IPS-NIHi11 (cell line): ENCODE measurements at places on chromosomes 2 and 18.

DNA sequence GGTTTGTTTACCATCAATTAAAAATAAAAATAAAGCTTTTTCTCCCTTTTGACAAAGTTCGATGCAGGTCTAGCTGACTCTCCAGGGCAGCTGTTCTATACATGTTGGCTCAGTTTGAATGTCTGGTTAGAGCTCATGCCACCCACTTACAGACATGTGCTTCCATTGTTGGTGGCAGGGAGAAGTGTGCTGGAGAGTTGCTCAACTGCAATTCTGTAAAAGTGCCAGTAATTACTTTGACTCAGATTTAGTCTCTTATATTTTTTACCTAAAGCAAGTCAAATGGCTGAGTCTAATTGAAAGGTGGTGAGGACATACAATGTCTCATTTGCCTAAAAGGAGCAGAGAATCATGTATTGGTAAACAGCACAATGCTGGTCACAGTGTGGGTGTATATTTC, 609.1 kb upstream of the SYT4 start:
- no peak for DNase-seq

- no peak for DNase-seq
These were observed 38.6 kb upstream of the ZFP36L2 start for GRCh38 chr2:43265001-43265400.

GRCh38 chr2:106021662-106022028, 172.5 kb downstream of the UXS1 start:
- DNase-seq, result no peak

GRCh38 chr18:26574958-26575864, 26.9 kb upstream of the KCTD1 start:
- peak; percentile 63 for DNase-seq

GRCh38 chr2:164793529-164793928, 48.1 kb downstream of the COBLL1 start:
- DNase-seq, result no peak

DNA sequence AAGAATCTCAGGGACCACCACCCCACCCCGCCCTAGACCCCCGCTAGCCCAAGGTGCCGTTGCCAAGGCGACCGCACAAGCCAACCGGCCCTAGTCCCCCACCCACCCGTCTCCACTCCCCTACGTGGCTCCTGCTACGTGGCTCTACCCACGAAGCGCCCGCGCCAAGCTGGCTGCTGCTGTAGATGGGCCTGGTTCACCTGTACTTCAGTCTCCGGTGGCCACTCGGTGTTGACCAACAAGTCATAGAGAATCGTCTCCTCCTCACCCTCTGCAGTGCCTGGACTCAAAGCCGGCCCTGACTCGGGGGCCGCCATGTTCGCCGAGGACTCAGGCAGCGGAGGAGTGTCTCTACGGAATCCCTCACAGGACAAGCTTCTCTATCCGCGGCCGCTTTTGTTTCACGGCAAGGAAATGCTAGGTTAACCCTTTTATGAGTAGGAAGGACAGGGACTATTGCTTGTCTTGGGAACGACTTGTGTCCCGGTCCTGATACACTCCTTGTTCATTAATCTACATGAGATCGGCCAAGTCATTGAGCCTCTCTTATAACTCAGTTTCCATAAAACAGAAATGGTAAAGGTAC, at the start of gene NBAS:
NBAS (minus strand) TSS at position 347 of the 586 bp plus-strand sequence; CDS start at position 317, 30 bp downstream.
- peak; percentile 87 for DNase-seq

DNA sequence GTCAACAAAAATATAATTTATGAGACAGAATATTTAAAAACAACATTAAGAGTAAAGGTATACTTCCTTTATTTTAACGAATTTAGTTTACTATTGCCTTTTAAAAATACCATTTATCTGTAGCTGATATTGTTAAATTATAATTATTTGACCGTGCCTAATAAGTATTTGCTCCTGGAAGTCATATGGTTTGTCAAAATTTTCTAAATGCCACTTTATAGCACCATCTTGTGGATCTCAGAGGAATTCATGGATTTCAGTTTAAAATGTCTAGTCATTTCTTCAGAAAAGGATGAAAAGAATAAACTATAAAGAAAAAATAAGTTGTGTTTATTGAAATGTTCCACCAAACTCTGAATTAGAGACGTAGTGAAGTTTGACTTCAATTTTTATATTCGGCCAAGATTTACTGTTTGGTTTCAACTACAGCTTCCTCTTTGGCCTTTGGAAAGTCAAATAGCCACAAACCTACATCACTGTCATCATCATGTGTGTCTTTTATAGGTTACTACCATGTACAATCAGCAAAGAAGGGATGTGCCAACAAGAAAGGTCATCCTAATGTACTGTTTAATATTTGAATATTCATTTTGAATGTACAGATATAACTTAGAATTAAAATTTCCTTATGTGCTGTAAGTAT, 10.3 kb upstream of the FTCDNL1 start:
- DNase-seq, result no peak

- DNase-seq, result no peak
These were observed 118.2 kb downstream of the RTP5 start for GRCh38 chr2:241987726-241988125.

DNA sequence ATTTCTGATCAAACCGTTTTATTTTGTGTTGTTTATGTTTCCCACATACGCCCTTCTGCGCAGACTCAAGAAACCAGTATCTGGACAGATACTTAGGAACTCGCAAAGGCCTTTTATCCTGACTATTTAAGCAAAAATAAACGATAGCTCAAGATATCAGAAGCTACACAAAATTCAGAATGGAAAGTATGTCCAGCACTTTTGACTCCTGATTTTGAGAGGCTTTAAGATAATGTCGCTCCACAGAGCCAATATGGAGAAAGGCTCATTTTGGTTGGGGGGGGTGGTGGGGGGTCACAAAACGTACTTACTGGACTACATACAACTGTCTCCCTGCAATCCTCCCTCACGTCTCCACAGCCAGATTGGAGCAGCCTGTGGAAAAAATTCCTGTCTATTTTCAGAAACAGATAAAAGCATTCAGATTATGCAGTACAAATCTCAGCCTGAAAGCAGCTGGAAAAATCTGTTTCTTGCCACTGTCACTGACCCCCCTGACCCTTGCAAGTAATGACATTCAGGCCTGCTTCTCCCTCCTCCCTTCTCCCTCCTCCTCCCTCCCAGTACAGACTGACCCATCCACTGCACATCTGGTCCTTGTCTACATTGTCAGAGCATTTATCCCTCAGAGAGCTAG, 34.9 kb upstream of the LCLAT1 start:
- DNase-seq, result no peak

DNA sequence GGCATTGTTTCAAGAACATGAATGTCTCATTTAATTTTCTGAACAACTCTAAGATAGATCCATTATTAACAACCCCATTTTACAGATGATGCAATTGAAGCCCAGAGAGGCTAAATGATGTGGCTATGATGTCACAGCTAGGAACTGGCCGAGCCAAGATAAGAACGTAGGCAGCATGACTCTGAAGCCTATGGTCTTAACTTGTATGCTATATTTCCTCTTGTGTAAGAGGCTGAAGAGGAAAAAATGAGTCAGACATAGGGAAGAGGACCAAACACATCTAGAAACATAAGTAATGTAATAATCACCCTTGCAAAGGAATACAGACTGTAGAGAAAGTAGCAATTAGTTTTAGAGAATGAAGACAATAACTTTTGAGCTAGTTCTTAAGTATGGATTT, 416.8 kb downstream of the FIGN start:
- no peak for DNase-seq

GRCh38 chr2:213834746-213835145, 550.5 kb downstream of the SPAG16 start:
- DNase-seq, result no peak

- DNase-seq, result no peak
These were observed 214.1 kb upstream of the COPS8 start for GRCh38 chr2:236871500-236872001.

DNA sequence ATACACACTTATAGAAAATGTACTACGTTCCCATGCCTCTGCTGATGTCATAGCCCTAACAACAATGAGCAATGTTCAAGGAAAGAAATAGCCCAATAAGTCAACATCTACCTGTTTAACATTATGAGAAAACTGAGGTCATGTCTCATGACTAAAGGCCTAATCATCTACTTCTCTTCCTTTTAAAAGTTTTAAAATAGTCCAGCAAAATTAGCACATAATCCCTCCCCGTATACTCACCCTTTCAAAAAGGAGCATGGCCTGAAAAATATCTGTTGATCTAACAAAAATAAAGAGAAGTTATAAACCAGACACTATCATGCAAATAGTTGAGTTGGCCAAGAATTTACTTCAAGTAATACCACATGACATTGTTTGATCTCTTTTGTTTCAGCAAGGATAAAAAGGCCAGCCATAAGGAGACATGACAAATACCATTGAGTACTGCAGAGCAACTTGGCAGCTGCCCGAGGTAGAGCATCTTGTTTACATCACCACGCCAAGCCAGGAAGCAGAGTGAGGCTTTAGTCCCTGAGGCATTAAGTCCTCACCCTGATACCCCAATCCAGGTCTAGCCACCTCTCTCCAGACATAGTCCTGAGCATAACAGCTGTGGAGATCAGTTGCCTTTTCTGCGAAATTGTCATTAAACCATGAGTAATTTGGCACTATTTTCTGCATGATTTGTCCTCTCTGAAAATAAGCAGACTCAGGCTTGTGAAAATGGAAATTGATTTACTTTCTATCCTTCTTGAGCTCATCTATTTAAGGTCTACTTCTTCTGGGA, 137.4 kb upstream of the ETAA1 start:
- no peak for DNase-seq

DNA sequence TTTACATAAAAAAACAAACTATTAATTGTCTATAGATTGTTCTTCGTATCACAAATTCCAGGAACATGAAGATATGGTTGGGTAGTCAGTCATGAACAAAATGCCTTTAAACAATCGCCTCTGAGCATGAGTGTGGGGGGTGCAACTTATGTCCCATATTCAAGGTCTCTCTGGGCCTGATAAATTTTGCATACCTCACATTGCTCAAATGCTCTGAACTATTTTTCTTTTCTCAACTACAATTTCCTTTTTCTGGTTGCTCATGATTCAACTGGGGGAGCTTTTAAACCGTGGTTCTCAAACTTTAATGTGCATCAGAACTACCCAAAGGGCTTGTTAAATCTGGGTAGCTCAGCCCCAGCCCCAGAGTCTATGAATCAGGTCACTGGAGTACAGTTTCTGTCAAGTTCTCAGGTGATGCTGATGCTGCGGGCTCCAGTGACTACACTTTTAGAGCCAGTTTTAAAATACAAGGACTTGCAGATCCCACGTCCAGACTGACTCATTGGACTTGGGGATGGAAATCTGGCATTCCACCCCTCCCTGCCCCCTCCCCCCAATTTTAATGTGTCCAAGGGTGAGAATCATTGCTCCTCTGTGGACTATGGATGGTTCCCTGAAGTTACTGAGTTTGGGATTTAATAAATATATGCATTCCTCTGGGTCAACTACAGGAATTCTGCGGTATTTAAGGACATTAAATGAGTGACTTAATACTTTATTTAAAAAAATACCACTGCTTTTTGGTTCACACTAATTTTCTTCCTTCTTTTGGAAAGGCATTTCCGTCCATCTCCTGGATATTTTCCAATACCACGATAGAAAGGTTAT, 1.5 kb upstream of the GPD2 start:
- no peak for DNase-seq

DNA sequence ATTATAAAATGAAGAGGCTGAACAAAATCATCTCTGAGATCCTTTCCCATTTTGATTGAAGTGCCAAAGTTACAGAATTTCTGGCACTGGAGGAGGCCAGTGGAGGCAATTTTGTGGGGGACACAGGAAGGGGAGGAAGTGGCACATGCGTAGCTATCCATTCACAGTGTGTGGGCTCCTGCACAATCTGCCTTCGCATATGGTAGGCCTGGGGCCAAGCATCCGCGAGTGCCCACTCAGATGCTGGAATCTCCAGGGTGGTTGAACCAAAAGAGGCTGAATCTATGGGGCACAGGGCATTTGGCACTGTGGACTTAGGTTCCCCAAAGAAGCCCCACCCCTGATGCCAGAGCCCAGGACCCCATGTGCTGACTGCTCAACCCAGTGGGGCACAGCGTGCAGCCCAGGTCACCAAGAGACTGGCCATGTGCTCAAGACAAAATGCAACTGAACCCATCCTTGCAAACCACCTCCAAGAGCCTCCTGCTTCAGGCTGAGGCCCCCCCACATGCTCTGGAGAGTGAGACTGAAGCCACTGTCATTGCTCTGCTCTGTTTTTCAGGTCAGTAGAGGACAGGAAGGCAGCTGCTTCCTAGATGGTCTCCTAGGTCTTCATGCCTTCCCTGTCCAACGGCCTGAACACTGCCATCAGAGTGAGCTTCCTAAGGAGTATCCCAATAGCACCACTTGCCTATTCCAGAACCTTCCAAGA, 28.5 kb downstream of the ST8SIA5 start:
- peak; percentile 4 for DNase-seq

DNA sequence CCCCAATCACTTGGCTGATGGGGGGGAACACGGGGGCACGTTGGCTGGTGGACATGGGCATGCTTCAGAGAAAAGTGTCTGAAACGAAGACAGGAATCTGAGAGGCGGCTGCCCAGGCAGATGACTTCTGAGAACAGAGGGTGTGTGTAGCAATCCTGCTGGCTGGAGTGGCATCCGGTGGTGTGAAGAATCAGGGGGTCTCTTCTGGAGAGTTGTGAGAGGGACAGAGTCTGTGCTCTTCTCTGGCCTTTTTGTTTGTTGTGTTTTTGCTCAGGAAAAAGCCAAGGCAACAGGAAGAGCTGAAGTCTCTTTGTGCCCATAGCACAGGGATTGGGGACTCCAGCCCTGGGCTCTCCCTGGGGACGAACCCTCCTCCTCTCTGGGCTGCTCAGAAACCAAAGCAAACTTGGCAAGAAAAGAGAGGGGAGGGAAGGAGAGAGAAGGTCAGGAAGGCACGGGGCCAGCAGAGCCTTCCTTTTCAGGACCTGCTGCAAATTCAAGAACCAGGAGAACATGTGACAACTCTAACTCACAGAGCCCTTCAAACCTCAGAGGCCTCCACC, 97.0 kb upstream of the SMAD2 start:
- DNase-seq, result no peak

DNA sequence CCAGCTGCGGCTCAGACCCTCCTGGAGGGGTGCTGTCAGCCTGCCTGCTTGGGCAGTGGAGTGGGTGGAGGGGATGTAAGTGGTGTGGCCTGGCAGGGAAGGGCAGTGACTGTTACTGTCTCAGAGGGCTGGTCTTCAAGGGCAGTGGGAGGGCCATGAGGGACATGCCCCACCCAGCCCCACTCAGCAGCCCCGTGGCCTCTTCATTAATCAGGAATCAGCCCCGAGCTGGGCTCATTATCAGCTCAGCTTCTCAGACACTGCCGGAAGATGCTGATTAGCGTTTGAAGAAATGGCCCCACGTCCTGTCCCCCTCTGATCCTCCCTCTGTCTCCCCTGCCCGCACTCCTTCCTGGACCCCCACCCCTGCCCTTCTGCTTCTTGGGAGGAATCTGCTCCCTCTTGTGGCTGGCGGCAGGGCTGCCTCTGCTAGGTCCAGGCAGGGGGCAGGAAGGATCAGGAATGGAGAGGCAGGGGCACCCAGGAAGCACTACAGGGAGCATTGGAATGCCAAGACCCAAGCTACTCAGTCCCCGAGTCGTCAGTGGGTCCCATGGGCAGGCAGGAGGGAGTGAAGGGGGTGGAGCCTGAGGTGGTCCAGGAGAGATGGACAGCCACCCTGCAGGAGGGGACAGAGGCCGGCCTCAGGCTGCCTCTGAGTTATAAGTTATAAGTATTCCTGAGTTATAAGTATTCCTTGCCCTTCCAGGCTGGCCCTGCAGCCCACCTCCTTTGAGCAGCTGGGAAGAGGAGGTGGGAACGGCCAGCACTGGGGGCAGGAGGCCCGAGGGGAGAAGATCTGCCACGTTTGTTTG, 7.0 kb downstream of the ASIC4 start:
- DNase-seq, result peak; percentile 91
